ENCODE measurements at places on chromosomes 2 and 18.

DNA sequence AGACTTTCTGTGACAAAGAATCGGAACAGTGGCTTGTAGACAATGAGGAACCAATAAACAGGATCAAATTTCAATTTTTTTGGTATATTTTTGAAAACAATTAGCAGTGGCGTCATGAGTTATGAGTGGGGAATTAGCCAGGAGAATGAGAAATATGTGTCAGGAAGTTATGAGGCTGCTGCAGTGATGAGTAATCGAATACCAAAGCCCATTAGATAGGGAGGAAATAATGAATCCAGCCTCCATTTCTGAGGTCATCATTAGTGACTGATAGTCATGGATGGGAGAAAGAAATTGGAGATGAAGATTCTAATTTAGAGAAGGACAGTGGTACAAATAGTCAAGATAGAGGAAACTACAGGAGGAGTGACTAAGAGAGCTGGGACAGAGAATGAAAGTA, 673.1 kb upstream of the VRK2 start:
- no peak for DNase-seq

GRCh38 chr18:36412778-36413177, 115.3 kb downstream of the FHOD3 start:
- no peak for DNase-seq

- DNase-seq = no peak
Observed at GRCh38 chr2:137942833-137943677, 21.2 kb upstream of the HNMT start.

DNA sequence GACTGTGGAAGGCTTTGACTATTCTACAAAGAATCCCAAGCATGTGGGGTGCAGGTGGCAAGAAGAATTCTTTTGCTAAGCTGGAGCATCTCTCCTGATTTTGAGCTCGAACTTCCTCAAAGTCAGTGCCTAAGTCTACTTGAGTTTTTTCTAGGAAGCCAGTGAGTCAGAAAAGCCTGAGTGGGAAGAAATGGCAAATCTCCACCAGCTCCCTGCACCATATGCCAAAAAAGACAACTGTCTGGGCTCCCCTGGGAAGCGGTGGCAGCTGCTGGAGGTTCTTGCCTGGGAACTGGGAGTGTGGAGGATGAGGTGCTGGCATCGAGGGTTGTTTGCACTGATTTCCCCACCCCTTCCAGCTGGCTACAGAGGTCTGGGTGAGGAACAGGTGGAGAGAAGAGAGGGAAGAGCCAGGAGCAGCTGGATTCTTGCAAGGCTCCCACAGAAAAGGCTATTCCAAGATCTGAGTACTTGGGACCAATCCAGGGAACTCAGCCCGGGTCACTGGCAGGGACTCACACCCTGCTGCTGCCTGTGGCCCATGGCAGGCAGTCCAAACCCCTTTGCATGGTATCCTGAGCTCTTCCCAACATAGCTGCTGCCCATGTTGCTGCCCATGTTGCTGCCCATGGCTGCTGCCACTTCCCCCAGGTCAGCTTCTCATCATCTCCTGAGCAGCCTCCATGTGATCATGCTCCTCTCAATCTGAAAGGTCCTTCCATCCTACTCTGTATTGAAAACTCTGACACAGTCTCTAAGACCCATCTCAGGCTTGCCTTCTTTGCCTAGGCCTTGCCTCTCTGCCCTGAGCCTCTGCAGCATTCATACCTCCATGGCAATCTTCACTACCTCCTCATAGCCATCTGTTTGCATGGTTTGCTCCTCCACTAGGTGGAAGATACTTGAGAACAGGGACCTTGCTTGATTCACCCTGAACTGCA, 128.3 kb upstream of the SPATS2L start:
- DNase-seq = peak; percentile 79

GRCh38 chr2:175457895-175458448, 276.5 kb upstream of the ATP5MC3 start:
- no peak for DNase-seq

- no peak for DNase-seq
Observed at GRCh38 chr2:100895934-100896685, 76.2 kb downstream of the NPAS2 start.

All from NCI-H446 treated with DMSO at 0.1 percent for 48 hours (cell line).